ENCODE measurements at places on chromosomes 4 and X. TPM values are rescaled to one million over a fixed set of nuclear protein-coding genes. Genes with fewer than 3 reads are reported as not detected.

DNA sequence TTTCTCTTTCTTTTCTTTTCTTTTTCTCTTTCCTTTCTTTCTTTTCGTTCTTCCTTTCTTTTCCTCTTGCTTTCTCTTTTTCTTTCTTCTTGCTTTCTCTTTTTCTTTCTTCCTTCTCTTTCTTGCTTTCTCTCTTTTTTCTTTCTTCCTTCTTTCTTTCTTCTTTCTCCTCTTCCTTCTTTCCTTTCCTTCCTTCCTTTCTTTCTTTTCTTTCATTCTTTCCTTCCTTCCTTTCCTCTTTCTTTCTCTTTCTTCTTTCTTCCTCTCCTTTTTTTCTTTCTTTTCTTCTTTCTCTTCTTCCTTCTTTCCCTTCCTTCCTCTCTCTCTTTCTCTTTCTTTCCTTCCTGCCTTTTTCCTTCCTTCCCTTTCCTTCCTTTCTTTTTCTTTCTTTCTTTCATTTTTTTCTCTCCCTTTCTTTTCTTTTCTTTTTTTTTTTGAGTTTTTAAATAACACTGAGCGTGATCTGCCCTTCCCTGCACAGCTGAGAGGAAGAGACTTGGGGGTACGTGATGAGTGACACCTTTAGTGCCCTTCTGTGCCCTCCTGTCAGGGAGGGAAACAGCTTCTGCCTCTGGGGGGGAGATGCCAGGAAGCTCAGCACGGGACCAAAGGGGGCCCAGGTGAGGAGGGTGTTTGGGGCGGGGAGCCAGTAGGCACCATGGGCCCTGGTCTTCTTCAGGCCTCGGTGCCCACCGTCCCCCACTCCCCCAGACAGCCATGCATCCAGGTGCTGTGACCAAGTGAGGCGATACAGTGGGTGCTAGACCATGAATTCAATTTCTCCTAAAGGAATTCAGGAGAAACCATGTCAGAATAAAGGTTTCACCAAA lies 36.6 kb upstream of the CDKN2AIP start:
- DNase-seq = no peak

DNA sequence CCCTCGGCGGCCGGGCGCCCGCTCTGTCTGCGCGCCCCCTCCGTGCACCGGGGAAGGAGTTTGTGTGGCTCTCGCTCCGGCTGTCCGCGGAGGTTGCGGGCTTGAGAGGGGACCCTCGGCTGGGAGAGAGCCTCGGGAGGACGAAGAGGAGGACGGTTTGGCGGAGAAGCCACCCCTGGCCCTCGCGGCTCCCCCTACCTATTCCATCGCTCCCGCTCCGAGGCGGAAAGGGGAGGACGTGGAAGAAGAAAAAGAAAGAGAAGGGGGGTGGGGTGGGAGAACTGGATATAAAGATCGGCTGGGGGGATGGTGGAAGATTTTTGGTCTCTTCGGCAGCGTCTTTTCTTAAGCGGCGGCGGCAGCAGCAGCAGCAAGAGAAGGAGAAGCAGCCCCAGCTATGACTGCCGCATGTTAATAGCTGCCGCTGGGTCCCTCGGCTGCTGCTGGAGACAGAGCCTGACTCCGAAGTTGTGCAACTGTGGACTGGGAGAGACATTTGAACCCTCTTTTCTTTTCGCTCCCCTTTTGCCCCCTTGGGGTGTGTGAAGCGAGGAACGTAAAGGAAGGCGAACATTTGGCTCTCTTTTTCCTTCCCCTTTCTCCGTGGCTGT lies 895 bp downstream of the ADGRL3 start:
- no peak for DNase-seq

DNA sequence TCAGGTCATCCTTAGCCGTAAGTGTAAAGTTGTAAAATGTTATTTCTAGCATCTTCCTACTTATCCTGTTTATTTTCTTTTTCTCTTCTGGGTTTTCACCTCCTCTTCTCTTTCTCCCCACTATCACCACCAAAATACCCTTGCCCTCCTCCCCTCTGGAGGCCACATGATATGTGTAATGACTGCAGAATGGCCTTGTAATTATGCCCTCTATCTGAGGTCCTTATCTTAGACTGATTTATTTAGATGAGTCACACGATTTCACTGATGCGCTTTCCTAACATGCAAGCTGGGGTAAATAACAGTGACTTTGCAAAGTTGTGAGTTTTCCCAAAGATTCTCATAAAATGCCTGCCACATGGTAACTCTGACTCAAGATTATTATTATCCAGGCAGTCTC lies 231.8 kb upstream of the GPRIN3 start:
- peak; percentile 90 for DNase-seq

Gene BEND2
- polyA plus RNA-seq = not detected

GRCh38 chrX:47802589-47802988 lies 34.1 kb upstream of the ZNF81 start:
- DNase-seq = no peak

Gene CXCL3
- 1.1 TPM for polyA plus RNA-seq

GRCh38 chr4:153408932-153409331 lies 57.2 kb upstream of the TMEM131L start:
- DNase-seq = no peak

GRCh38 chr4:8378101-8378724 lies 62.3 kb downstream of the ACOX3 start:
- DNase-seq = no peak

Gene ADGRA3
- polyA plus RNA-seq = 17.2 TPM

DNA sequence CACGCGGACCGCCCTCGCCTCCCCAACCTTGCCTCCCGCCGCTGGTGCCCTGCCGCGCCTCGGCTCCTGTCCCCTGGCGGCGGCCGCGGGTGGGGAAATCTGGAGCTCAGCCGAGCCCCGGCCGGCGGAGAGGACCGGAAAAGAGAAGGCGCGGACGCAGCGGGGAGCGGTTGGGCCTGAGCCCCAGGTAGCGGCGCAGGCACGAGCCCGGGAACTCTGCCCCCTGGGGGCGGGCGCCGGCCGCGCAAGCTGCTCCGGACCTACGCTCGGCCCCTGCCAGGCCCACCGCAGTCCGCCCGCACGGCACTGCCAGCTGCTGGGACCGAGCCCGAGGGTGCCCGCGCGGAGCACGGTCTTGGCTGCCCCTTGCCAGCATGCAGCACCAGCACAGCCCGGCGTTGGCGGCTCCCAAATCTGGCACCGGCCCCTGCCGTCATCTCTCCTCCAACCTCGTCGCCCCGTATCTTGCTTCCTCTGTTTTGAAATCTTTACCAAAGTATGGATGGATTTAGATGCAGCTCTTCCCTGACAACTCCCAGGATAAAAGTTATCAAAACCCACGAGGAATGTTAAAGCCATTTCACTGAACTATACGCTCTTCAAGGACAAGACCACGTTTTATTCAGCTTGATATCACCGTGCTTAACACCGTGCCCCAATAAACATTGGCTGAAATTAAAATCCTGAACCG lies at the start of gene PRSS12:
Gene PRSS12, minus strand, starts transcription at position 161 of the 691 bp plus-strand sequence. CDS start 283 bp downstream, outside the sequence.
- DNase-seq = peak; percentile 44

GRCh38 chr4:48311896-48312295 lies 29.4 kb upstream of the SLAIN2 start:
- no peak for DNase-seq

Gene PAGE5
- polyA plus RNA-seq = not detected

Gene NLRP2B
- not detected for polyA plus RNA-seq

- DNase-seq = peak; percentile 84
Observed at GRCh38 chr4:87103691-87104187, 116.7 kb downstream of the KLHL8 start.

- DNase-seq = peak; percentile 35
Observed at GRCh38 chrX:106874075-106874474, 29.1 kb downstream of the RIPPLY1 start.

Gene SAGE1
- polyA plus RNA-seq = not detected

All from endothelial cell of umbilical vein (primary cell).